Left forelimb (tissue), 1 donor: ENCODE measurements at places on chromosomes 3 and 15.

GRCh38 chr3:194638991-194639605, 5.9 kb upstream of the TMEM44 start:
- DNase-seq = no peak

DNA sequence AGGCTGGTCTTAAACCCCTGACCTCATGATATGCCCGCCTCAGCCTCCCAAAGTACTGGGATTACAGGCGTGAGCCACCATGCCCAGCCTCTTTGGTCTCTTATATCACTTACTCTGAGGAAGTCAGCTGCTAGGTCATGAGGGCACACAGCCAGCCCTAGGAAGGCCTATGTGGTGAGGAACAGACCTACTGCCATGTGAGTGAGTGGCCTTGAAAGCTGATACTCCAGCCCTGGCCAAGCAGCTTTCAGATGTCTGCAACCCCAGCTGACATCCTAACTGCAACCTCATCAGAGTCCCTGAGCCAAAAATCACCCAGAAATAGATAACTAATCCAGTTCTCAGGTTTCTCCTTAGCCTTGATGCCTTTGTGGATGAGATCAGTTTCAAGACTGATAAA, 224.3 kb downstream of the EDEM1 start:
- no peak for DNase-seq

DNA sequence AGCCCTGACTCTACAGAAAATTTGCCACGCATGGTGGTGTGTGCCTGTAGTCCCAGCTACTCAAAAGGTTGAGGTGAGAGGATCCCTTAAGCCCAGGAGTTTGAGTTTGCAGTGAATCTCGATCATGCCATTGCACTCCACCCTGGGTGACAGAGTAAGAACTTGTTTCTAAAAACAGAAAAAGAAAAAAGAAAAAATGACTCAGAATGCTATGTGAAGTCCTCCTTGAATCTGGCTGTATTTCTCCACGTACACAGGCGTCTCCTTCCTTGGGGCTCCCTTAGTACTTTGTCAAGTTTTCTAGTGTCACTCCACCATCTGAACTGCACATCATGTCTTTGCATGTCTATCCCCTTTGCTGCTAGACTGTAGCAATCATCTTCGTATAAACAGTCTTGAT, 104.4 kb downstream of the LMLN start:
- no peak for DNase-seq

GRCh38 chr15:48627260-48627940, 18.1 kb downstream of the FBN1 start:
- no peak for DNase-seq

- no peak for DNase-seq
Measured at GRCh38 chr3:36514171-36514570, 133.9 kb downstream of the STAC start.

GRCh38 chr3:171822431-171823106, 12.3 kb upstream of the PLD1 start:
- DNase-seq = no peak

GRCh38 chr3:182837855-182838454, 44.7 kb downstream of the ATP11B start:
- DNase-seq = no peak
